ENCODE measurements at places on chromosomes 4 and X.

- DNase-seq, result no peak
Observed at GRCh38 chr4:41000356-41000755, 214.0 kb downstream of the APBB2 start.

DNA sequence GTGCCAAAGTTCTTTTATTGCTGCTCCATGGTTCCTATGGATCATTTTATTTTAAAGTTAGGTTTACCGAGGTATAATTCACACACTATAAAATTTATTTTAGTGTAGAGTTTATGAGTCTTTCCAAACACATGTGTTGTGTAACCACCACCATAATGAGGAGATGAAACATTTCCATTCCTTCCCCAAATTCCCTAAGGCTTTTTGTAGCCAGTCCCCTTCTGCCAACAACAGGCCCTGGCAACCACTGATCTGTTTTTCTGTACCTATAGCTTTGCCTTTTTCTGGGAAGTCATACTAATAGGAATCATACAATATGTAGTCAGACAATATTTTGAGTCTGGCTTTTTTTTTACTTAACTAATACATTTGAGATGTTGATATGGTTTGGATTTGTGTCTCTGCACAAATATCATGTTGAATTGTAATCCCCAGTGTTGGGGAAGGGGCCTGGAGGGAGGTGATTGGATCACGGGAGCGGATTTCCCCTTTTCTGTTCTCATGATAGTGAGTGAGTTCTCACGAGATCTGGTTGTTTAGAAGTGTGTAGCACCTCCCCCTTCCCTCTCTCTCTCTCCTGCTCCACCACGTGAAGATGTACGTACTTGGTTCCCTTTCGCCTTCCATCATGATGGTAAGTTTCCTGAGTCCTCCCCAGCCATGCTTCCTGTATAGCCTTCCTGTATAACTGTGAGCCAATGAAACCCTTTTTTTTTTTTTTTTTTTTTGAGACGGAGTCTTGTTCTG is 59.6 kb upstream of the DHX15 start:
- no peak for DNase-seq

GRCh38 chr4:165563851-165564250 is 185.0 kb downstream of the CPE start:
- DNase-seq, result no peak

GRCh38 chr4:6912441-6912840 is 2.8 kb downstream of the TBC1D14 start:
- DNase-seq, result no peak

GRCh38 chr4:156330436-156331031 is 376.9 kb upstream of the CTSO start:
- DNase-seq, result no peak

- no peak for DNase-seq
Observed at GRCh38 chrX:100911731-100912130, 17.0 kb downstream of the XKRX start.

- no peak for DNase-seq
Observed at GRCh38 chrX:17822351-17822750, 38.7 kb downstream of the RAI2 start.

DNA sequence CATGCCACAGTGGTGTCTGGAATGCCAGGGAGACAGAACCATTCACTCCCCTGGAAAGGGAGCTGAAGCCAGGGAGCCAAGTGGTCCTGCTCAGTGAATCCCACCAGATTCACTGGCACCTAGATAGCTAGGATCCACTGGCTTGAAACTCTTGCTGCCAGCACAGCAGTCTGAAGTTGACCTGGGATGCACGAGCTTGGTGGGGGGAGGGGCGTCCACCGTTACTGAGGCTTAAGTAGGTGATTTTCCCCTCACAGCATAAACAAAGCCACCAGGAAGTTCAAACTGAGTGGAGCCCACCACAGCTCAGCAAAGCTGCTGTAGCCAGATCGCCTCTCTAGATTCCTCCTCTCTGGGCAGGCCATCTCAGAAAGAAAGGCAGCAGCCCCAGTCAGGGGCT is 413.3 kb downstream of the PRDM5 start:
- no peak for DNase-seq

- DNase-seq, result no peak
Observed at GRCh38 chrX:79375340-79375739, 8.2 kb upstream of the ITM2A start.

GRCh38 chr4:186472948-186473347 is 82.4 kb downstream of the MTNR1A start:
- no peak for DNase-seq

- no peak for DNase-seq
Observed at GRCh38 chr4:26055855-26056254, 141.8 kb downstream of the SMIM20 start.

DNA sequence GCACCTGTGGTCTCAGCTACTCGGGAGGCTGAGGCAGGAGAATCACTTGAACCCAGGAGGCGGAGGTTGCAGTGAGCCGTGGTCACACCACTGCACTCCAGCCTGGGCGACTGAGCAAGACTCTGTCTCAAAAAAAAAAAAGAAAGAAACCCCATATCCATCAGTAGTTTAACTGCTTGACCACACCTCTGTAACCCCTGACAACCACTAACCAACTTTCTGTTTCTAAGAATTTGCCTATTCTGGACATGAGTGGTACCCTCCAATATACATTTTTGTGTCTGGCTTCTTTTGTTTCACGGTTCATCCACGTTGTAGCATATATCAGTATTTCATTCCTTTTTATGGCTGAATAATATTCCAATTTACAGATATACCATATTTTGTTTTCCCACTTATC is 9.1 kb downstream of the PPAT start:
- DNase-seq, result no peak

DNA sequence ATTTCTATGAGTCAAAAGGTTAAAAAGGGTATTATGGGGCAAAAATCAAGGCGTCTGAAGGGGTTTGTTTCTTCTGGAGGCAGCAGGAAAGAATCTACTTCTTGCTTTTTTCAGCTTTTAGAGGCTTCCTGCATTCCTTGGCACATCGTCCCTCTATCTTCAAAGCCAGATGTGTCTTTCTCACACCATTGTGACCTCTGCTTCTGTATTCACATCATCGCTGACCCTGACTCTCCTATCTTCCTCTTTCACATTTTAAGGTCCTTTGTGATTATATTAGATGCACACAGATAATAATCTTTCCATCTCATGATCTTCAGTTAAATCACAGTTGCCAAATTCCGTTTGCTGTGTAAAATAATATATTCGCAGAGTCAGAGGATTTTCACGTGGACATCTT is 112.7 kb downstream of the PPP4R3C start:
- no peak for DNase-seq

DNA sequence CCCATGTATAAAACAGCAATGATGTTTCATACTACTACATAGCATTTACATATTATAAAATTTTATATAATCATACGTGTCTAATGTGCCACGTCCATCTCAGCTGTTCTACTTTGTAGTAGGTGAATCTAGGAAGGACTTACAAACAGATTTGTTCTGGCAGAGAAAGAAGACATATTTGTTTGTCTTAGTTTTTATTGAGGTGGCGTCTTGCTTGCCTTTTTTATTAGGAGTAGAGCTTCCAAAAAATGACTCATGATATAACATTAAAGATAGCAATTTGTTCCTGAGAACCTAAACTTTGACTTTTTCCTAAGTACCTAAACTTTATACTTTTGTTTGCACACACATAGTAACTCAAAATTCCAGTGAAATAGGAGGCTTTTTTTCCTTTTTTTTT is 64.6 kb downstream of the CLDN22 start:
- no peak for DNase-seq

DNA sequence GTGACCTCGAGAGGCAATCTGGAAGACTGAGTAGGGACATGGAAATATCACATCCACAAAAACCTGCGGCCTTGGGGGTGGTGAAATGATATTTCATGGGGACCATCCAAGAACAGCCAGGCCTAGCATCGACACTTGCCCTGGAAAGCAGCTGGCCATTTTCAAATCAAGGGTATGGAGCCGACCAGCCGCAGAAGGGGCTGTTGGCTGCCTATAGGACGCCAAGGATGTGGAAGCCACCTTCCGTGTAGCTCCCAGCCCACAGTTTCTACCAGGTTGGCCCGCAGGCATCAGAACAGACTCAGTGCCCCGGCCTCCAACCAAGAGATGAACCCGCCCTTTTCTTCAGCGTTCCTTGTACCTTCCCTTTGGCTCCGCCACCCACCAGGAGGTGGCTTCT is 5.4 kb upstream of the LOC101059915 start:
- DNase-seq, result no peak

GRCh38 chr4:82201303-82201702 is 172.5 kb downstream of the HNRNPD start:
- DNase-seq, result no peak

DNA sequence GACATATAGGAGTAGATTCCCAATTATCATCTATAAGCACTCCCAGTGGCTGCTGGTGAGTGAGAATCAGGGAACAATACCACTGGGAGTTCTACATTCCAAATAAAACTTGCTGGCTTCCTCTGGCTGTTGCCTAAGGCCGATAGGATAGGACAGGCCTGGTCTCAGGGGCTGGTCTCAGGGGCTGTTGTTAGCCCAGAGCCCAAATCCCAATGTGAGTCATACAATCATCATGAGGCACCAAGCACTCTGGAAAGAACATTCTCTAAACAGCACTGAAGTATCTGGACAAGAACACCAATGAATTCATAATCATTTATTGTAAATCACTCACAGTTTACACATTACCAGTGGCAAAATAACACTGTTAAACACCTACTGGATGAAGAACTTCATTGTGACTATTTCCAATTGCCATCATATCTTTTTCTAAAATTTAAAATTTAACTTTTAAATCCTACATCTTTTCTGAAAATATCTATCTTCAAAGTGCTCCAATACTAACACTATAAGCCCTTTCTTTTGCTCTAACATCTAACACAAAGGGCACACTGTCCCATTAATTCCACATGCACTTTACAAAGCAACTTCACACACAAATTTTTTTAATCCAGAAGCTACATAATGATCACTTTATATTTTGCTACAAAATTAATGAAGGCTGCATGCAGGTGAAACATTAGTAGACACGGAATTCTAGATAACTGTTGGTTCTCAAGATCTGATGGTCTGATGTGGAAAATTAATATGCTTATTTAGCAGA is 67.6 kb upstream of the TMEM150C start:
- DNase-seq, result no peak

DNA sequence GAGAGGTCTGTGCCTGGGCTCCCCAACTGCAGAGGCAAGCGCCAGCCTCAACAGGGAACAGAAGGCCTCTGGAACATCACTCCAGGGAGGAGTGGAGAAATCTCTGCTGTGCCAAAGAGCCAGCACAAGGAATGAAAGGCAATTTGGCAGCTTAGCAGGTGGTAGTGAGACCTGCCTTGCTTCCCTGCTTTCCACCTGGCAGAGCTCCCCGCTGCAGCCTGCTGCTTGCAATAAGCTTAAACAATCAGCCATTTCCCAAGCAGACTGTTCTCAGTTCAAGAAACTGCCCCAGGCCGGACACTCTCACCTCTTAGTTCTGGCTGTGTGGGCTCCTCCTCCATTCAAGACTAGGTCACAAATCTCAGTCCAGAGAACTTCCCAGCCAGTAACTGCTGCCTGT is 370.6 kb downstream of the MAGEB5 start:
- DNase-seq, result no peak

- DNase-seq, result no peak
Observed at GRCh38 chr4:80144676-80145470, 52.4 kb upstream of the PRDM8 start.

DNA sequence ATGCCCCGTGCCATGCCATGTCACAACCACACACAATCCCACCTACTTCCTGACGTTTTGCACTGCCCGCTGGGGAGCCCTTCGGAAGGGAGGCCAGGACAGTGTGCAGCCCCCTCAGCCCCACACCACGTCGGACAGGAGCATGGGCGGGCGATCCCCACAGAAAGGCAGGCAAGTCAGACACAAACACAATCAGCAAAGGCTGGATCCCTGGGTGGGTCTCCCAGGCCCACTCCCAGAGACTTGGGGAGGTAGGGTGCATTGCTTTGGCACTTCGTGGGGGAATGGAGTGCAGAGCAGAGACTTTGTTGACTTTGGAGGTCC is 14.1 kb downstream of the LETM1 start:
- no peak for DNase-seq

GRCh38 chrX:80285131-80285773 is 135.0 kb upstream of the TENT5D start:
- DNase-seq, result no peak

DNA sequence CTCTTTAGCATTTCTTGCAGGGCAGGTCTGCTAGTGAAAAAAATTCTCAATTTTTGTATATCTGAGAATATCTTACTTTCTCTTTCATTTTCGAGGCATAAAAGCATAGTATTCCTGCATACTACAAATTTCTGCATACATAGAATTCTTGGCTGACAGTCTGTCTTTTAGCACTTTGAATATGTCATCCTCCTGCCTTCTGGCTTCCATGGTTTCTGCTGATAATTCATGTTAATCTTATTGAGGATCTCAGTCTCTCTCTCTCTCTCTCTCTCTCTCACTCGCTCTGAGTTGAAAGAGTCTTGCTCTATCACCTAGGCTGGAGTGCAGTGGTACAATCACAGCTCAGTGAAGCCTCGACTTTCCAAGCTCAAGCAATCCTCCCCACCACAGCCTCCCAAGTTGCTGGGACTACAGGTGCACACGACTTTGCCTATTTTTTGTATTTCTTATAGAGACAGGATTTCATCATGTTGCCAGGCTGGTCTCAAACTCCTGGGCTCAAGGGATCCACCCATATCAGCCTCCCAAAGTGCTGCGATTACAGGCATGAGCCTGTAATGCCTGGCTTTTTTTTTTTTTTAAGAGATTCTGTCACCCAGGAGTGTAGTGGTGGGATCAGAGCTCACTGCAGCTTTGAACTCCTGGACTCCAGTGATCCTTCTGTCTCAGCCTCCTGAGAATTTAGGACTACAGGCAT is 161.3 kb downstream of the FNIP2 start:
- DNase-seq, result no peak

DNA sequence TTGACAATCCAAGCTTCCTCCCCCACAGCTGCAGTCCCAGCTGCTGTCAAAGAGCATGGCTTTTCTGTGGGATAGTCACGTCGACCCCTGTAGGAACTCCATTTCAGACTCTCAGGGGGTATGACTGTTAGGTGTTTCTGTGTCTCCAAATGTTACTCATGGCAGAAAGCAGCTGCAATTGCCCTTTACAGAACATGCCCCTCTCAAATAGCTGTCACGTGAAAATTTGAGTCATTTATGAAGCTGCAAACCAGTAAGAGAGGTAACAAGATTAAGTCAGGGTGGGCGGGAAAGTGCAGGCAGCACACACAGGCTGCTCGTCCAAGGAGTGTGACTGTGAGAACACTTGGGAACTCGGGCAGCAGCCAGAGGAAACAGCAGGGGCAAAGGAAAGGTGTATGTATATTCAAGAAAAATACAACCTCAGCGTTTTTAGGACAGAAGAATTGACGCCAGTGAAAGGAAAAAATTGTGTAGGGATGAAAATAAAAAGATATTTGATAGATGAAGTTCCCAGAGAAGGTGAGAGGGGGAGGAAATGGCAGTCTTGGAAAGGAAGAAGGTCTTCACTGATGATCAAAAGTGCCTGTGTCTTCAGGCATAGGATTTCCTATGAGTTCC is 66.5 kb upstream of the TMEM184C start:
- DNase-seq, result no peak

Data from amniotic stem cell (primary cell).